ENCODE measurements at places on chromosomes 2 and 18.

DNA sequence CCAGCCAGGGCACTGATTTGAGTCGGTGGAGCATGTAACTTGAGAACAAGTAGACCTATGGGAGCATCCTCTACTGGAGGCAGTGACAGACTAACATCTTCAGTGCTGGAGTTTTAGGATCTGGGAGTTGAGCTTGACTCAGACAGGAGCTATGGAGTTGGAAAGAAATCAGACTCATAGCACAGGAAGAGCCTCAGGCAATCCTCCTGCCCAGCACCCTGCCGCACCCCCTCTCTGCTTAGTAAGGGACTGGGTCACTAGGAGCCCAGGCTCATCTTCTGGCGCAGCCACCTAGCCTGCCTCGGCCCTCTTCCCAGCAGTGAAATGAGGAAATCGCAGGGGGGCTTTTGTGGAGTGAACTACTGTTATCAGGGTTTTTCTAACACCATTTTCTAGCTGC is 3.6 kb downstream of the ARID5A start:
- no peak for DNase-seq

GRCh38 chr2:30276455-30276911 is 45.1 kb downstream of the LBH start:
- DNase-seq, result no peak

DNA sequence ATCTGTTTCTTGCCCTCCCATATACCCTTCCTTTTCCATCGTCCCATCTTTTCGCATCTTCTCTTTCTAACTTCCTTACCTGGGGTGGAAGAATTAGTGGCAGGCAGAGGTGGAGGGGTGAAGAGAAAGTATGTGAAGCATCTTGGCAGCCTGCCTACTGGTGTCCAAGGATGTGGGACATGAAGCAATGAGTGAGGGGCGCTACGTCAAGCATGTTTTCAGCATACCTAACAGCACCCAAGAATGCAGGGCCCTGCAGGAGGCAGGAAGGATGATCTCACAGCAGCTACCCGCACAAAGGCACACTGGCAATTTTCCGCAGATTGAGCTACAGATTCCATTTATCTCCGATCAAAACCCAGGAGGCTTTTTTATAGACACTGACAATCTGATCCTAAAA is 42.2 kb downstream of the METTL4 start:
- no peak for DNase-seq

- DNase-seq, result no peak
These were observed 718 bp upstream of the NXPH2 start for GRCh38 chr2:138780908-138781307.

DNA sequence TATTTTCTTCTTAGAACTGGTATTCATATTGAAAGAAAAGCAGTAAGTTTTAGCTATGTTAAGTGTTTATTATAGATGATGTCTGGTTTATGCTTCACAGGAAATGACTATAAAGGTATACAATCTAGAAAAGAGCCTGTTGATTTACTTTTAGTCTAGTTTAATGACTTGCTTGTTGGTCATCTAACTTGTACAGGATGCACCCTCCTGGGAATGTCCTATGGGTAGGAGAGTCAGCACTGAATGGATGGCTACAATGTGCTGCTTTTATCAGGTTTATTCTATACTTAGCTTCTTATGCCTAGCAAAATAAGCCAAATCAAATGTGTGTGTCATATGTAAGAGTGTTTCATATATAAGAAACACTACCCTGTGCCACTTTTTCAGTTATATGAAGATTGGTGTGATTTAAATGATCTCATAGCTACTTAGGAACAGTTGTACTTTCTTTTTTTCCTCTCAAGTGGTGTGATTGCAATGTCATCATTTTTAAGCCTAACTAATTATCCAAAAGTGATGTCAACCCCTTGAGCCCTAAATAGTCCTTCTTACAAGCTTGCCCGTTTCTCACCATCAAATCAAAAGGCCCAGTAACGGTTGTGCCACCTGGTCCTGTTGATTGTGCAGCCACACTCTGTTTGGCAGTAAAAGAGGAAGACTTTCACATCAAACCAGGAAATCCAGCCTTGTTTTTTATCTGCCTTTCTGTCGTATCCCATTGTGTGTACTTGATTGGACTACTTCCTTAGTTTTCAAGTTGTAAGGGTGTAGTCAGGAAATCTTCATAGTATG is 176.0 kb downstream of the DIS3L2 start:
- no peak for DNase-seq

All from HCT116 (cell line).